Stimulated activated CD4-positive, alpha-beta T cell treated with anti-CD3 and anti-CD28 coated beads, Interleukin-15, amount 100 ng/mL, for 1 hour (primary cell): ENCODE measurements at places on chromosomes 4 and X.

DNA sequence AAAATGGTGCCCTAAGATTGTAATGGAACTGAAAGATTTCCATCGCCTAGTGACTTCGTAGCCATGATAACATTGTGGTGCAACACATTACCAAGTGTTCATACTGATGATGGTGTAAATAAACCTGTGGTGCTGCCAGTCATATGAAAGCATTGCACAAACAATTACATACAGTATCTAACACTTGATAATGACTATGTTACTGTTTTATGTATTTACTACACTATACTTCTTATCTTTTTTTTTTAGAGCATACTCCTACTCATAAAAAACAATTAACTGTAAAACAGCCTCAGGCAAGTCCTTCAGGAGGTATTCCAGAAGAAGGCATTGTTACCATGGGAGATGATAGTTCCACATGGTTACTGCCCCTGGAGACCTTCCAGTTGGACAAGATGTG is 152.7 kb upstream of the EDNRA start:
- DNase-seq, result no peak

- DNase-seq, result no peak
Observed at GRCh38 chr4:148608968-148609367, 166.8 kb upstream of the NR3C2 start.

GRCh38 chrX:29315931-29316330 is 728.7 kb downstream of the IL1RAPL1 start:
- no peak for DNase-seq

DNA sequence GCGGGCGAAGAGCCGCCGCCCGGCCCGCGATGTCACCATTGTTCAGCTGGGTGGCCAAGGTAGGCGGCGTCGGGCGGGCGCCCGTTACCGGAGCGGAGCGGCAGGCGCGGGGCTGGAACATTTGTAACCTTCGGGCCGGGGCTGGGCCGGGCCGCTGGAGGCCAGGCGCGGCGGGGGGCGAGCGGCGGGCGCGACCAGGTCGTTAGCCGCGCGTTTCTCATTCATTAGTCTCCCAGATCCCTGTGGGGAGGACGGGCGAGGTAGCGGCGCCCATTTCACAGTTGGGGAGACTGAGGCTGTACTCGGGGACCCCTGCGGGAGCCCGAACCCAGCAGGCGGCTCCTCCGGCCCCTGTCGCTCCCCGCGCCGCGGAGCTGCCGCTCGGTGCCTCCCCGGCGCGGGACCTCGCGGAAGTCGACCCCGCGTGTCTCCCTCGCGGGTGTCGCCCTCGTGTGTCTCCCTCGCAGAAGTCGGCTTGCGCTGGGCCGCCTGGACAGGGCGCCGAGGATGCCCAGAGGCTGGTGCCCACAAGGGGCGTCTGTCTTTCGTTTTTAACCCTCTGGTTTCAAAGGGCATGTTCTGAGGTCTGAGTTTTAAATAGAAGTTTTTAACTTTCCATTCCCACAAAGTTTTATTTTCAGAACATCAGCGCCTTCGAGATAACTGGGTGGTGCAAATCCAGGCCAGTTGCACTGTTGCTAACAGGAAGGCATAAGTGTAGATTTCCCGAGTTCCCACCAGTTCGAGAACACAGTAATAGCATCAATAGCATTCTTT is 17.5 kb downstream of the PTTG2 start:
- peak; percentile 48 for DNase-seq

- no peak for DNase-seq
Observed at GRCh38 chrX:44314808-44315207, 28.7 kb downstream of the EFHC2 start.

GRCh38 chr4:79087071-79087470 is 147.8 kb upstream of the PAQR3 start:
- DNase-seq, result no peak

DNA sequence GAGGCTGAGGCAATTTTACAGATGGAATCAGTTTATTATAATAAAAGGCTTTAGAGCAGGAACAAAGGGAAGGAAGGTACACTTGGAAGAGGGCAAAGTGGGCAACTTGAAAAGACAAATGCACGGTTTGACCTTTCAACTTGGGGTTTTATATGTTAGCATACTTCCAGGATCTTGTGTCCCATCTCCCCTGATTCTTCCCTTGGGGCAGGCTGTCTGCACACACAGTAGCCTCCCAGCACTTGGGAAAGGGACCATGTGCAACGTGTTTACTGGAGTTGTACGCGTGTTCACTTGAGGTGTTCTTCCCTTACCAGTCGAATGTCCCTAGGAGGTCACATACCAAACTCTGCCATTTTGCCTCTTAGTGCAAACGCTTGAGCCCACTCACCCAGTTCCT is 7.3 kb downstream of the PPA2 start:
- no peak for DNase-seq

DNA sequence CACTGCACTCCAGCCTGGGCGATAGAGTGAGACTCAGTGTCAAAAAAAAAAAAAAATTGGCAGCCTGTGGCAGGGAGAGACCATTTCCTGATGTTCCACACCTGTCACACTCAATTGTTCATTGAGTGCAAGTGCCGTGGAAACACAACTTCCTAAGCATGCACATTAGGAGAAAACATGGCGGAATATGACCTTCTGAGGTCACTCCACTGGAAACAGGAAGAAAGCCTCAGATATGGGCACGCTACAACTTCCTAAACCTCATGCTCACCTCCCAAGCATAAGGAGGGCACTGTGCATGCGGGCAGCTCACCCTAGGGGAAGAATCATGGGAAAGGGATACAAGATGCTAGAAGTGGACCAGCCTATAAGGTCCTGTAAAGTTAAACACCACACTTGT is 28.5 kb upstream of the CD99 start:
- DNase-seq, result no peak

DNA sequence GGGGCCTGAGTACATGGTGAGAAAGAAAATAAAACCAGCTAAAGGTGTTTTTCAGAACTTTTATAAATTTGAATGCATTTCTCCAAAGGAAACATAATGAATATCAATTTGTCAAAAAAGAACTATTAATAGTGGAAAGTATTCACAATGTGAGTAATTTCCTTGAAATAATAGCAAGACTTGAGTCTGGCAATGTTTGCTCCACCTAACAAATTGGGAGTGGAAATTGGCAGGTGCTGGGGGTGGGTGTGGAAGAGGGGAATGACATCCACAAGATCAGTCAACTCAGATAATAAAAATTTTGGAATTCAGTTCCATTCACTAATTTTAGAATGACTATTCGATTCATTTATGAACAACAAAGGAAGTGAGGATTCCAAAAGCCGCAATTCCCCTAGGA is 884.8 kb upstream of the SLIT2 start:
- no peak for DNase-seq

DNA sequence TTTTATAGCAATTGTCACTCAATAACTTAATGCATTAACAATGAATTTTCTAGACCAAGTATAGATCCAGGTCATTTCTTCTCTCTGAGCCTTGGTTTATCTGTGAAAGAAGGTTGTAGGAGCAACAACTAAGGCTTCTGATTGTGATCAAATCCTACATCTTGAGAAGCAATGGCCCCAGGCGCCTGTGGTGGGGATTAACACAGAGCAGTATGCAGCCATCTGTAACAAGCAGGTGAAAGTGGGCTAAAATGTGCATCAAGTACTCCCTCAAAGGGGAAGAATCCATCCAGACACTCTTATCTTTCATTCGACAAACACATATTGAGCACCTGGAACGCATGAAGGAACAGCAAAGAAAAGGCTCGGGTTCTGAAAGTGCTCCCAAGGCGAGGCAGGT is 19.1 kb upstream of the SETD7 start:
- no peak for DNase-seq

GRCh38 chr4:94759767-94760211 is 2.0 kb downstream of the BMPR1B start:
- no peak for DNase-seq

DNA sequence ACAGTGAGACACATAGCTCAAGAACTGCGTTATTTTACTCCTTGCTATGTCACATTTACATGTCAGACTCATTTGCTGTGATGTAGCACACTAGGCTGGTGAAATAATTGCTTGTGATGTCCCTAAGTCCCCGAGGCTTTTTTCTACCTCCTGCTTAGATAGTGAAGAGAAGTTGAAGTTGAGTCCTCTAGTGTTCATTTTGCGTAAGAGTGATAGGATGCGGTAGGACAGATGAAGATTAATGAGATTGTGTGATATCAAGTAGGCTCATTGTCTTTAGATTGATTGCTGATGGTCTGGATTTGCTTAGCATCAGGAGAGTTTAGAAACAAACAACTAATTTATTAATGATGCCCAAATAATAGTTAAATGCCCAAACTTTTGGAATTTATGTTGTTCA is 173.6 kb upstream of the NUDT6 start:
- no peak for DNase-seq

DNA sequence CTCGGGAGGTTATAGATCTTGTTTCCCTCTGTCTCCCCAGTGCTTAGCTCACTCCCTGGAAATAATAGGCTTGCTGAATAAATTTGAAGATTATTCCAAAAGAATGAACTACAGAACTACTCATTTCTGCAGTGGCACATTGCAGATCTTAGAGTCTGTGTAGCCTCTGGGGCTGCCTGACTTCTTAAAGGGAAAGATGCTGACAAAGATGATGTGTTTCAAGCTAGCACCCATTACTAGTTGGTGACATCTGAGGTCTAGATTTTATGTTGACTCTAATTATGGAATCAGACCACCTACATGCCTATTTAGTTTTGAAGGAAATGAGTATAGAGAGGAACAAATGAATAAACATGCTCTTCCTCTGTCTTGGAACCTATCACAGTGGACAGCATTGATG is 123.7 kb upstream of the KCNIP4 start:
- DNase-seq, result no peak

GRCh38 chrX:142978130-142978684 is 47.5 kb upstream of the SPANXN4 start:
- no peak for DNase-seq

DNA sequence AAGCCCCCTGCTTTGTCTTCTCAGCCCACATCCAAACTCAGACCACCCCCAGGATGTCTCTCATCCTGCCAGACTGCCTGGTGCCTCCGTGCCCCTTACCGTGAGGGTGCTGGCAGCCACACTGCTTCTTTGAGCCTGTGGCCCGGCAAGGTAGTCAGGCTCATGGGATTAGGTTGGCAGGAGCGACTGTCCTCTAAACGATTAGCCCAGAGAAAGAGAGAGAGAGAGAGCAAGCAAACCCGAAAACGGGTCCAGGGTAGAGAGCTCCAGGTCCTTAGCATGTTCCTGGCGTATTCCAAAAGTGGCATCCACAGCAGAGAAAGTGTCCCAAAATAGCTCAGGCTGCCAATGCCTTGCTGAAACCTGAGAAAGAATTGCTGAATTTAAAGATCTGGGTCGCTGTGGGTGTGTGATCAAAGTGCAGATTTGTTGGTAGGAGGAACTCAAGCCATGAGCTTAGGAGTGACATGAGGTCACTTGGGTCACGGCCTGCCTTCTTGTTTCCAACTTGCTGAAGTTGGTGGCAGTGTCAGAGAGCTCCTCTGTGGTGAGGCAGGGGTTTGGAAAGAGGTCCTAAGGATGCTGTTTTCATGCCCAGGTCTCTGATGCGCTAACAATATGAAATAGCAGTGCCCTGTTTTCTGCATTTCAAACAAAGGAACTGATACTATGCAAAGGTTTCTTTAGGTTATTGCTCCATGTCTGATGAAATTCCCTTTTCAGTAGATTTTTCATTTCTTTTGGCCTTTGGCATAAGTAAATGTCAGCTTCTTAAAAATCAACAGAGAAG is 81.6 kb downstream of the RTL9 start:
- DNase-seq, result no peak

GRCh38 chr4:22348410-22348809 is 167.5 kb downstream of the ADGRA3 start:
- no peak for DNase-seq

- DNase-seq, result no peak
Observed at GRCh38 chrX:120315776-120316175, 4.5 kb upstream of the TMEM255A start.

GRCh38 chr4:24589448-24589847 is 5.1 kb upstream of the DHX15 start:
- DNase-seq, result no peak

DNA sequence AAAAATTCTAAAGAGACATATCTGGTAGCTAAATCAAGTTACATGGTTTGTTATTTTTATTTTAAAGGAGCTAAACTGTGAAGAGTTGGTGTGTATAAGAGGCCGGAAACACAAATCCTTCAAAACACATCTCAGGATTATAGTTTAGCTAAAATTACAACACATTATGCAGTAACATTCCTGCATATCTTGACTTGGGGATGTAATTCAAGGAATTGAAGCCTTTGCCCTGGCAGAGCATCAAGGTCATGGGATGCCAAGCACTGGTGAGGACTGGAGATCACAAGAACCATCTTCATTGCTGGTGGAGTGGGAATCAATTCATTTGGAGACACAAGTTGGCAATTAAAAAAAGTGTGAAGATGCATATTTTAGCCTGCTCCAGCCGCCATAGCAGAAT is 86.8 kb upstream of the LSM6 start:
- DNase-seq, result no peak

- DNase-seq, result peak; percentile 3
Observed at GRCh38 chr4:42568610-42569207, 88.2 kb downstream of the ATP8A1 start.

- no peak for DNase-seq
Observed at GRCh38 chrX:111116666-111117065, 20.7 kb downstream of the PAK3 start.

DNA sequence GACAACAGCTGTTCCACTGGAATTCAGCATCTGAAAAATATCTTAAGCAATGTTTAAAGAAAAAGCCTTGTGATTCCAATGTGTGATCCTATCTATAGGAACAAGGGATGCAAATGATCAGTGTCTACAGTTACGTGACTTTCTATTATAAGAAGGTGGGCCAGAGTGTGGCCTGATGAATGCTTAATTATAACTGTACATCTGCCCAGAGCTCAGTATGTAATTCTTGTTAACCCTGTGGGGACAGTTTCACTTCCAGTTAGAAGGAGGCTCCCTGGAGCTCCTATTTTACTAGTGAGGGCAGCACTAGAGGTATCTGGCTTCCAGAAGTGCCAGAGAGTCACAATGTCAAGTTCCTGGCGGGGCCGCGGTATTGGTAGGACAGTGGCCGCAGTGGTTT is 288.5 kb downstream of the USP46 start:
- no peak for DNase-seq

DNA sequence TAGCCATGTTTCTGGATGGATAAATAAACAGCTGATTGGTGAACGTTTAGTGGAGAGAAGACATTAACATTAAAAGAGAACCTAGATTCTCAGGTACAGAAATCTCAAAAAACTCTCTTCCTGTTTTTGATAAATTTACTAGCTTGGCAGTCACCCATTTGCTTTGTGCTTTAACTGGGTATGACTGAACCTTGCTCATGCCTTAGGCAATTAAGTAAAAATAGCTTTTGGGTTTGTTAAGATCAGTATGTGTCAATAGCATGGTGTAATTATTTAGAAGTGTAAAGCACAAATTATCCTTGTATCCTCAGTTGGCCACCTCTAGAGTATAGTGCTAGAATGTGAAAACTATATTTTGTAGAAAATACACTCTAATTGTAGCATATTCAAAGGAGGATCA is 200.0 kb downstream of the CFAP299 start:
- no peak for DNase-seq

DNA sequence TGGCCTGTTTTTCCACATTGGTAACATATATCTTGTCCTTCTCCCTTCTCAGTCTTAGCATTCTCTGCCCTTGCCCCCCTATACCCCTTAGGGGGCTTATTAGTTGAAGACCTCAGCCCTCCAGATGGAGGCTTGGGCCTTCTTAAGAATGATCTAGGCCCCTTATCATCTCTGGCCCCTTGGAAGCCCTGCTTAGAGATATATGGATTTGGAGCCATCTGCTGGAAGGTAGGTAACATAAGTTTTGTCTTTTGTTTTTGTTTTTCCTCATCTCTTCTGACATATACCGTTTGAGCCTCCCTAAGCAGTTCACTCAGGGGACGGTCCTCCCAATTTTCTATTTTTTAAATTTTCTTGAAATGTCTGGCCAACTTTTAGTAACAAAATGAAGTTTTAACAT is 48.3 kb upstream of the NAP1L2 start:
- no peak for DNase-seq
